ENCODE measurements at places on chromosomes 1 and 21. TPM values are rescaled to one million over a fixed set of nuclear protein-coding genes. Genes with fewer than 3 reads are reported as not detected.

Gene GUK1
- 325 TPM for total RNA-seq

Gene C1orf87
- under 0.01 TPM for total RNA-seq

Gene PLEKHN1
- under 0.01 TPM for total RNA-seq

GRCh38 chr1:84370831-84371394 is 27.4 kb upstream of the DNASE2B start:
- DNase-seq = peak; percentile 86

GRCh38 chr1:107940701-107941100 is 24.3 kb downstream of the VAV3 start:
- no peak for DNase-seq

GRCh38 chr1:203048555-203049051 is 22.3 kb downstream of the PPFIA4 start:
- DNase-seq = no peak

DNA sequence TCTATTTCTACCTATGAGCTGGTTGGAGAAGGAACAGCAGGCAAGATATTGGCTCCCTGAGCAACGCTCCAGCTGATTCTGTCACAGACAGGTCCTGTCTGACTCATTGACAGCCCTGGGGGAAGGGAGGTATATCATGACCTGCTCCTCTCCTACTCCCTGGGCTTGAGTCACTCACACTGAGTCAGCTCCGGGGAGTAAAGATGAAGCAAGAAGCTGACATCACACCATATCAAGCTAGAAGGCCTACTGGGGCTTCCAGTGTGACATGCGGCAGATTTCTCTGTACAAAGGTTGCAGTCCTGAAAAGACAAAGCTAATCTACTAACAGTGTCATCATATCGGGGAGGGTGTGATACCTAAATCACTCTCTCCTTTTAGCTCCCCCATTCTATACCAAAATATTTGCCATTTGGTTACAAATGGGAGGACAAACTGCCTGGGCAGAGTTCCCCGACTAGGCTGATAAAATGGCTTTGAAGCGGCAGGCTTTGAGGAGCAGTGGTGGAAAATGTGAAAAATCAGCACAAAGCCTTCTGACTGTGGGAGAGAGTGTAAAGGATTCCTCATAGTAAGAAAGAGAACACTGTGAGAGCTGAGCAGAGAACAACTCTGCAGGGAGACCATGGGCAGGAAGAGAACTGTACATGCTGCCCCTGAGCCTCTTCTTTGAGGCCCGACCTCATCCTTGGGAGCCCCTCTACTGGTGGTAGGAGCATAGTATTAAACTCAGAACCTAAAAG is 15.5 kb downstream of the PI4KB start:
- DNase-seq = peak; percentile 100

DNA sequence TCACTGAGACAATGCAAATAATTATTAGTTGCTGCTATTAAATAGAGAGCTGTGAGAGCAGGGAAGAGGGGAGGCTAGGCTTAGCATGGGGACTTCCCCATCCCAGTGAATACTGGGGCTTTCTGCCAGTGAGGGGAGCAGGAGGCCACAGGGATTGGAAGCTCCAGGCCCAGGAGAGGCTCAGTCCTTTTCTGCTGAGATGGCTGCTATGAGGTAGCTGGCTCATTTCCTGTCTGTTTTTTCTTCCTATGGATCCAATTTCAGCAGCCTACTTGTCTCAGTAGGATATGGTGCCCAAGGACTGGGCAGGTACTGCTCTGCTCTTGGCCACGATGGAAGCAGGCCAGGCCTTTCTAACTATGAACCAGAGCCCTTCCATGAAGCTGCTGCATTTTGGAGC is 10.0 kb downstream of the STMN1 start:
- peak; percentile 59 for DNase-seq

- DNase-seq = no peak
Observed at GRCh38 chr1:183987593-183988318, 49.8 kb downstream of the COLGALT2 start.

- DNase-seq = no peak
Observed at GRCh38 chr21:31115249-31115648, 77.0 kb upstream of the KRTAP19-8 start.

DNA sequence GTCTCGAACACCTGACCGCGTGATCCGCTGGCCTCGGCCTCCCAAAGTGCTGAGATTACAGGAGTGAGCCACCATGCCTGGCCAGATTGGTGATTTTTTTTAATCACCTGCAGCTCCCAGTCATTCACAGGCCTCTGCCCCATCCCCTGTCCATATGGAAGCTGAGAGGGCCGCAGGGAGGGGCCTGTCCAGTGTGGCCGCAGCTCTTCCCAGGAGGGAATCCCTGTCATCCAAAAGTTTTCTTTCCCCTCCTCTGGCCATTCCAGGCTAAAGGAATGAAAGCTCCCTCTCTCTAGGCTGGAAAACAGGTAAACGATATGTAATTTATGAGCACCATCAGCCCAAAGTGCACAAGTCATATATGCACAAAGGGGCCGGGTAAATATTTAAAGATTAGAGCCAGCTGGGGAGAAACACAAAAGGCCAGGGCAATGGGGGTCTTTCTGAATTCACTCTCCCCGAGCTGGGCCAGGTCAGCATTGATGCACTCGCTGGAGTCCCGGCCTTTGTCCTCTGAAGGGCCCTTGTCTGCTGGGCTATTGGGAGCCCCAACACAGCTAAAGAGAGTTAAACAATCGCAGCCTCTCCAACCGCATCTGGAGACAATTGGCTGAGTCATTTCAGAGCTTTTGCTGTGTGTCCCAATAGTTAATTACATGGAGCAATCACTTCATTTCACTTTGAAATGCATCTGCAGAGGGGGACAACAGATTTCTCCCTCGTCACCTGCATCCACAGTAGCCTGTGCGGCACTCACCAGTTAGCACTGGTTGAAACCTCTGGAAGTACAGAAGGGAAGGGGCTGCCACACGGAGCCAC is 3.8 kb upstream of the HES3 start:
- peak; percentile 41 for DNase-seq

DNA sequence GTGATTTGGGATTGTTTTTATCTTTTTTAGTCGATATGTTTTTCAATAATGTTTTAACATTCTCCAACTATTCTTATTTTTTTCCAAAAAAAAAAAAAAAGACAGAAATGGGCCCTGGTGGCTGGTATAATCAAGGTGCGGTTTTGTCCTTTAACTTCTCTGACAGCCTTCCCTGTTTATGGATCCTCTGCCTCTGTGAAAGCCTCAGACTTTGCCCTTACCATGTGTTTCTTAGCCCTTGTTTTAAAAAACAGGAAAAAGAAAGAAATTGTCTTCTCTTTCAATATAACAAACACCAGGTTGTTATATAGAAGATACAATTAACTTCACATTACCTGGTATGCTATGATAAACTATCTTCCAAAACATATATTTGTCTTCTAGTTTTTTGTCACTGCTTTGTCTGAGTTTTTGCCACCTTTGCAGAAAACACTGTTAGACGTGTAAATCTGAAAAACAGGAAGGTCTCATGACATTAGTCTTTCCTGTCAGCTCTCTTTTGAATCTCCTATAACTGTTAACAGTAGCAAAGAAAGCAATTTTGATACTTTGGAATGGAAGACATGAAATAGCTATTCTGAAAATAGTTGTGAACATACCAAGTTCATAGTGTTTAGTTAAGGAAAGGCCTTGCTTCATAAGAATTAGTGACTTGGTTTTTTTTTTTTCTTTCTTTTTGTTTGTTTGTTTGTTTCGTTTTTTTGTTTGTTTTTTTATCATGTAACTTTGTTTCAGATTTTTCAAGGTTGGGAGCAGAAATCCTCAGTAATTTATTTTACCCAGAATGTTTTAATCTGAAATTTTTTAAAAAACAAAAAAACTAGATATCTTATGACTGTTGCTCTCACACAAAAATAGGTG is 31.7 kb upstream of the CACYBP start:
- no peak for DNase-seq

DNA sequence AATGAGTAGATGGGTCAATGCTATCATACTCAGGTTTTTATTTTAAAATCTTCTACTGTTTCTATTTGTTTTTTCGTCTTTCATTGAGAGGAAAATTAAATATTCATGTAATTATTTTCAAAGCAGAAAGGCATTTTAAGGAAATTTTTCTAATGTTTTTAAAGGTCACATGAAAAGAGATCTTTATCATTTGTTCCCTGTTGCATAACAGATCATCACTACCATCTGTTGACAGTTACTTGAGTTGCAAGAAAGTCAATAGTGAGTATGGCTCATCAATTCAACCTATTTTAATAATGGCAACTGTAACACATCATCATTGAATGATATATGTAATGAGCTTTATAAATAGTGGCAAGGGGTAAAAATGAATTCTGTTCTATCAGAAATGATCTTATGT is 369.7 kb downstream of the DPYD start:
- no peak for DNase-seq

Data from fibroblast of lung (primary cell).